ENCODE measurements at places on chromosomes 3 and 15. TPM values are rescaled to one million over a fixed set of nuclear protein-coding genes. Genes with fewer than 3 reads are reported as not detected.

The COL7A1 gene
- 141 TPM for total RNA-seq

The ITIH1 gene
- not detected for total RNA-seq

The KCNMB3 gene
- 0.88 TPM for total RNA-seq

The SRGAP3 gene
- total RNA-seq = 2.3 TPM

The GRM7 gene
- not detected for total RNA-seq

The SLC12A1 gene
- total RNA-seq = 0.10 TPM

GRCh38 chr15:38029736-38030135 lies 95.3 kb downstream of the TMCO5A start:
- DNase-seq = peak; percentile 33

- DNase-seq = no peak
Observed at GRCh38 chr15:71226536-71227455, 111.5 kb downstream of the THSD4 start.

DNA sequence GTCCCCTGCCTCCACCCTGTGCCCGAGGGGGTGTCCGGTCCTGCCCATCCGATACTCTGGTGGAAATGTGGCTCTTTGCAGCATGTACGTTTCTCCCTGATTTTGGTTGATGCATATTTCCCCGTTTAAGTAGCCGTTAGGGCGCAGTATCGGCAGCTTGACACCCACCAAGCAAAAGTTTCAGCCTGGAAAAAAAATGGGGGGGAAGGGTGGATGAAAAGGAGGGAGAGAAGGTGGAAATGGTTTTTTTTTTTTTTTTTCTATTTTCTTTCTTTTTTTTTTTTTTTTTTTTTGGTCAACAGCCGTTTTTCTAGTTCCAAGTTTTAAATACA lies 1.3 kb downstream of the RAP2B start:
- peak; percentile 61 for DNase-seq

- DNase-seq = peak; percentile 100
Observed at GRCh38 chr15:43913026-43913780, 86.4 kb downstream of the WDR76 start.

DNA sequence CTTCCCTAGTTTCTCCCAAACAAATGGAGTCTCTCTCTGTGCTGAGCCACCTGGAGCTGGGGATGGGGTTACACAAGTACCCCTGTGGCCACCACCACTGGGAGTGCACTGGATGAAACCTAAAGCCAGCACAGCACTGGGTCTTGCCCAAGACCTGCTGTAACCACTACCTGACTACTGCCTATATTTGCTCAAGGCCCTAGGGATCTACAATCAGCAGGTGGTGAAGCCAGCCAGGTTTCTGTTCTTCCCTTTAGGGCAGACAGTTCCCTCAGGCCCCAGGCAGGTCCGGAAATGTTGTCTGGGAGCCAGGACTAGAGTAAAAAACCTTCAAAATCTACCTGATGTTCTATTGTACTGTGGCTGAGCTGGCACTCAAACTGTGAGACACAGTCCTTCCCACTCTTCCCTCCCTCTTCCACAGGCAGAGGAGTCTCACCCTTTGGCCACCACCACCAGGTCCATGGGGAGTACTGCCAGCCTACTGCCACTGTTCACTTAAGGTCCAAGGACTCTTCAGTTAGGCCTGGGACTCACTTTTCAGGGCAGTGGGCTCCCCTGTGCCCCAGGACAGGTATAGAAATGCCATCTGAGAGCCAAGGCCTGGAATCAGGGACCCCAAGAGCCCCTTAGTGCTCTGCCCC lies 23.8 kb downstream of the C3orf20 start:
- DNase-seq = no peak

DNA sequence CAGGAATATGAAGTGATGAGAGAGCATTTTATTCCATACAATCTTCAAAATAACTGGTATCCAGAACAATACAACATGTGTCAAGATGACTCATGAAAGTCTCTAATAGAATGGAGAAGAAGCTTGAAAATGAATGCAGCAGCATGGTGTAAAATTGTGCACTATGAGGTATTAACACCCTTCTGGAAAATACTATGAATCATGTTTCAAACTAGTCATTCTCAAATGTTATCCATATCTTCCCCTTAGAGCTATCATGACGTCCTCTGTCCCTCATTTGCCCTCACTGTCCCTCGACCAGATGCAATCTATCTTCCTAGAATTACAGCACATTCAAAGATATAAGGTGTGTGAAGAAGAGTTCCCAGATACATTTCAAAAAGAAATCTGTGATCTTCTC lies 198.2 kb downstream of the NECTIN3 start:
- no peak for DNase-seq

- no peak for DNase-seq
Observed at GRCh38 chr3:155420881-155421486, 127.5 kb upstream of the STRIT1 start.

- no peak for DNase-seq
Observed at GRCh38 chr15:47477341-47477740, 240.0 kb upstream of the SEMA6D start.

DNA sequence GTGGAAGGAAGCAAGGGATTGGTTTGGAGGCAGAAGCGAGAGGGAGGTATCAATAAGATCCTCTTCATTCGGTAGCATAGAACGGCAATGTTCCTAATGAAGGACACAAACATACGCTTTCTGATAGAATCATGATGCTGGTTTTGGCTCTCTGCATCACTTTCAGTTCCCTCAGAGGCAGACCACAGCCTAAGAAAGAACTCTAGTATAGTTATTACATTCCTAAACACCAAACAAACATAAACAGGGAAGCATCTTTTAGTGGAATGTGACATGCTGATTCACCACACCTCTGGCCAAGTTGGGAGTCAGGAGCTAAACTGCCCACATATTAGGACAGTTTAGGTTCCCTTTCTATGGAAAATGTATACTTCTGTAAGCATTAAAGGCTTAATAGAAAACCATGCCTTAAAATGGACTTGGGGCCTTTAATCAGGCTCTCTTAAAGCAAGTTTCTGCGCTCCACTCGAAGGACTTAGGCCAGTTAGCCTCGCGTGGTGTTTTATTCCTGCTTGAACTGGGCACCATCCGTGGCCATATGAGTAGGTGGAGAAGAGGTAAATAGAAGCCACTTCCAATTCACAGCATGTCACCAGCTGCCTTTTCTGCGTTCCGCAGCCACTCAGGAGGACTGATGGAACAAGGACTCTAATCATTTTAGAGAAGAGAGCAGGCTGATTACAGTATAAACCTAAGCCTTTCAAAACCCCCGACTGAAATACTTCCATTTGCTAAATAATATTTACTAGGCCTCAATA lies 53.7 kb downstream of the CD47 start:
- no peak for DNase-seq
